ENCODE measurements at places on chromosomes 2 and 18.

- no peak for DNase-seq
Measured at GRCh38 chr2:168632709-168633121, 169.7 kb upstream of the NOSTRIN start.

DNA sequence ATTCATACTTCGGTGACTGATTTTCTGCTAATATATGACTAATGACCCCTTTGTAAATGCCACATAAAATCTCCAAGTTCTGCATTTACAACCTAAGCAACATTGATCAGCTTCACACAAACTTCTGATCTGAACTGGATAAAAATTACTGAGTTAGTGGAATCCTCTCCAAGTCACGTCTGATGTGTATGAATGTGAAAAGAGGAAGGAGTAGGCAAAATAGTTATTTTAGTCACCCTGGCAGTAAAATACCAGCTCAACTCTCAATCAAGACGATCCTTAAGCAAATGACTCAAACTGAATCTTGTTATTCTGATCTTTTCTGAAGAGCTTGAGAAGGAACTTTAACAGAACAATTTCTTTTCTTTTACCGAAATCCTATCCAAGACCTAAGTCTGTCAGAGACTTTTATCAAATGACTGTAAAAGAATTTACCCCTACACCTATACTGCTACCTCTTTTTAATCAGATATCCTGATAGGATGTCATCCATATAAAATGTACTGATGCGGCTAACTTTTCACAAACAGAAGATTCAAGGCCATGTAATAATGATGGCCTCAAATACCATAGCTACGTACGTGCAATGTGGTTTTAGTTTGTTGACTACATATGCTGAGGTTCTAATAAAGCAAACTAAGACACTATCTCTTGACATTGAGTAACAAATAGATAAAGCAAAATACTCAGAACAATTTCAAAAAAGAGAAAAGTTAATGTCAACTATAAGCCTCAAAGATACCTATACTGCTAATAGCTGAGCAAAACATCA is 23.7 kb downstream of the CUL3 start:
- no peak for DNase-seq

DNA sequence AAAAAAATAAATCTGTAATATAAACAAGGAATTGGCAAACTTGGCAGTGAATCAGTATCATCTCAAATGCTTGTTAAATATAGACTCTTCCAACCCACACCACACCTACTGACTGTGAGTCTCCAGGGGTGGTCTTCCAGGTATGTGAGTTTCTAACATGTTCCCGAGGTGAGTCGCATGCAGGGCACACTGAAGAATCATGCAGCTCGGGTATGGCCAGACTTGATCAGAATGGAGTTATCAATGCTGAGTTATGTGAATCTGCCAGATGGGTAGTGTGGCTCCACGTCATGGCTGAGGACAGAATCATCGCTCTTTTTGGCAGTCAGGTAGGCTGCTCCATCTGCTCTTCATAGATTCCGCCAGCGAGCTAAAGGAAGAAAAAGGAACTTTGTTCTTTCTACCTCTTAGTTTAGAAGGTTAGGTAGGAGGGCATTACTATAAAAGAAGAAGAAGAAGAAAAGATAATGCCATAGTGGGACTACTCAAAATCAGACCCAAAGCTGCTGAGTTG is 1279.7 kb upstream of the ZEB2 start:
- no peak for DNase-seq

- no peak for DNase-seq
Measured at GRCh38 chr18:21450913-21451312, 149.6 kb downstream of the ESCO1 start.

- no peak for DNase-seq
Measured at GRCh38 chr2:156338578-156338977, 6.1 kb upstream of the NR4A2 start.

DNA sequence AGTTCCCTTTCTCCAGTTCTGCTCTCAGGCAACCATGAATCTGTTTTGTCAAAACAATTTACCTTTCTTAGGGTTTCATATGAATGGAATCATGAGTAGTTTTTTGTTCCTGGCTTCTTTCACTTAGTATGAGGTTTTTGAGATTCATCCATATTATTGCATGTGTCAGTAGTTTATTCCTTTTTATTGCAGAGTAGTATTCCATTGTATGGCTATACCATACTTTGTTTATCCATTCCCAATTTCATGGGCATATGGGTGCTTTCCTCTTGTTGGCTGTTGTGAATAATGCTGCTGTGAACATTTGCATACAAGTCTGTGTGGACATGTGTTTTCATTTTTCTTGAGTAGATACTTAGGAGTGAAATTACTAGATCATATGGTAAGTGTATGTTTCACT is 46.0 kb downstream of the SANBR start:
- no peak for DNase-seq
